ENCODE measurements at places on chromosomes 4 and X.

- DNase-seq: no peak
These were observed 9.3 kb downstream of the SPATA4 start for GRCh38 chr4:176186067-176186466.

GRCh38 chr4:108013327-108013726 is 23.6 kb downstream of the HADH start:
- DNase-seq: no peak

GRCh38 chrX:64975491-64975890 is 759 bp downstream of the ZC4H2 start:
- no peak for DNase-seq

DNA sequence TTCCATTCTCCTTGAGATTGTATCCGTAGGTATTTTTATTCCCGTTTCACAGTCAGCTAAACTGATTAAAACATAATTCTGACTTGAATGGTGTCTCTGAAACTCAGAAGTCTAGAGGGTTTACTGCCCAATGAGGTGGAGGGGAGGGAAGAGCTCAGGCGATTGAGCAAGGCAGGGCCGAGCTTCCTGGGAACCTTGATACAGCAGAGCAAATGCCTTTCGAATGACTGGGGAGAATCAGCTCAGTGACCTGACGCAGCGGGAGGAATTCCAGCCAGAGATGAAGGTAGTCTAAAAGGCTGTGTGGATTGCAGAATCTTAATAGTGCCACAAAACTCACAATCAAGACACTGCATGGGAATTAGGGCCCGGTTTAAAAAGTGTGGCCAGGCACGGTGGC is 233.6 kb downstream of the EVC2 start:
- DNase-seq: no peak

GRCh38 chr4:129358571-129358970 is 262.6 kb downstream of the C4orf33 start:
- DNase-seq: no peak

DNA sequence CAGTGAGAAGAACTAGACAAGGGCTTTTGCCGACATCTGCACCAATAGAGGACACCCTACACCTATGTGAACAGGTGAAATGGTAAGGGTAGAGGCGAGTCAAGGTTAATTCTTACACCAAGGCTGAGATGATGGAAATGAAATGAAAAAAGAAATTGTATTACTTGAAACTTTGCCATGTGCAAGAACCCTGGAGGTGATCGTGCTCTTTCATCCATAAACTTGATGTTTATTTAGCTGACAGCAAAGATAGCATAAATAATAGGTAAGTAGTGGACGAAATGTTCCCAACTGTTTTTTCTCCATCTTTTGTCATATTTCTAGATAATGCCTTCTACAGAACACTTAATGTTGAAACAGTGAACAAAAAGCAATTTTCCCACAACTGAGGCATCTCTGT is 162.5 kb downstream of the BANK1 start:
- no peak for DNase-seq

GRCh38 chr4:145860446-145860845 is 78.2 kb downstream of the ZNF827 start:
- DNase-seq: no peak

- DNase-seq: no peak
These were observed 10.7 kb upstream of the PDHA1 start for GRCh38 chrX:19332983-19333382.

GRCh38 chr4:68948044-68948743 is 3.4 kb downstream of the UGT2A3 start:
- DNase-seq: no peak
